ENCODE measurements at places on chromosomes 11 and 22.
A peak's percentile ranks its signal among the peaks of the same experiment; 100 is the strongest.

GRCh38 chr22:36331912-36332622 lies 55.7 kb downstream of the MYH9 start:
- peak; percentile 80 for DNase-seq

DNA sequence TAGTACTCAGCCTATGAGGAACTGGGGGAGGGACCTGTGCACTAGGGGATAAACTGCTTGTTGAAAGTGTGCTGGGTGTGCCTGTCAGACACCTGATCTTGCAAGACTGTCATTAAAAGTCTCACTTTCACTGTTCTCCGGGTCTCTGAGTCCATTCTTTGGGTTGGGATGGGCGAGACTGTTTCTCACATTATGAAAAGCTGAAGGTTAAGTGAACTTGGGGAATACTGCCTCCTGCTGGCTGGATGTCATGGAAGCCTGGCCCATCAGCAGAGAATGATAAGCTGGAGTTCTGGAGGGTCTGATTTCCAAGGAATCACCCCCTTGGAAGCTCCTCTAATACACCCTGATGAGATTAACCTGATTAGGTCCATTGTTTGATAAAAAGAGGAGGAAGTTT lies 9.0 kb upstream of the VPREB1 start:
- DNase-seq: peak; percentile 81

DNA sequence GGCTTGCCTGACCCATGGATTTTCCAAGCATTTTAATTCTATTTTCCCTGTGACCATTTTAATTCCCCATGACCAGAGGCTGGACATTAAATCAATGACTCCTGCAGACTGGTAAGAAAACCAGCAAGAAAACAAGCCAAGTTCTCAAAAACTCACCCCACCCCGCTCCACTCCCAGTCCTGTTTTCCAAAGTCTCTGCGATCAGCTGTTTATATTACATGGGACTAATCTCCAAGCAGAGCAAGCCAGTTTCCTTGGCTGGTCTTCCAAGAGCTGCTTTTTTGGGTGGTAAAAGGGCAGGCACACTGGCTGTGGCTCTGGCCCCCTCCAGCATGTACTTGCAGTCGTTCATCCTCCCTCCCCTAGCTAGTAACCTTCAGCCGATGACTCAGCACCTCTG lies 97.9 kb downstream of the RRAS2 start:
- no peak for DNase-seq

GRCh38 chr11:86372586-86372985 lies 2.1 kb upstream of the CCDC81 start:
- no peak for DNase-seq

GRCh38 chr11:64891215-64891848 lies 12.9 kb upstream of the EHD1 start:
- no peak for DNase-seq

All from activated CD4-positive, alpha-beta T cell treated with anti-CD3 and anti-CD28 coated beads for 36 hours (primary cell).